ENCODE measurements at places on chromosomes 1 and 21.

DNA sequence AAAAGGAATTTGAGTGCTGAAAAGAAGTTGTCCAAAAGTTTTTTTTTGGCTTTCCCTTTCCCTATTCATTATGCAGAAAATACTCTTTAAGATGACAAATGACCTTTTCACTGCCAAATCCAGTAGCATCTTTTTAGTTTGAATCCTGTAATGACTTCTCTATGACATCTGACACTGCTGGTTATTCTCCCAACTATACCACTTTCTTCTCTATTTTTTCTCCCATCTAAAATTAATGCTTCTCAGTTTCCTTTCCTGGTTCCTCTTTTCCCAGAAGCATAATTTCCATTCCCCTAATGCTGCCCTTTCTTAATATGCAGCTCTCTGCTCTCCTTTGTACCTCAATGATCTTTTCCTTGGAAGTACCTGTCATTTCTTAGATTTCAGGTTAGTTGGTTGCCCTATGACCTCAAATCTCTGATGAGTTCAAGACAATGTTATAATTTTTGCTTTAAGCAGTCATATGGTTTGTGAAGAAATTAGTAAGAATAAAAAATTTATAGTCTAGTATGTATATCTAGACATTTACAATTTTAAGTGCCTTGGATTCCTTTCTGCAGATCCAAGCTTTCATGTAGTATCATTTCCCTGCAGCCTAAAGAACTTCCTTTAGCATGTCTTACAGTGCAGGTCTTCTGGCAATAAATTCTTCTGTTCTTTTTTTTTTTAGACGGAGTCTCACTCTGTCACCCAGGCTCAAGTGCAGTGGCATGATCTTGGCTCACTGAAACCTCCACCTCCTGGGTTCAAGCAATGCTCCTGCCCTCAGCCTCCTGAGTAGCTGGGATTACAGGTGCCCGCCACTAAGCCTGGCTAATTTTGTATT is 150.8 kb downstream of the CDC42BPA start:
- no peak for DNase-seq

DNA sequence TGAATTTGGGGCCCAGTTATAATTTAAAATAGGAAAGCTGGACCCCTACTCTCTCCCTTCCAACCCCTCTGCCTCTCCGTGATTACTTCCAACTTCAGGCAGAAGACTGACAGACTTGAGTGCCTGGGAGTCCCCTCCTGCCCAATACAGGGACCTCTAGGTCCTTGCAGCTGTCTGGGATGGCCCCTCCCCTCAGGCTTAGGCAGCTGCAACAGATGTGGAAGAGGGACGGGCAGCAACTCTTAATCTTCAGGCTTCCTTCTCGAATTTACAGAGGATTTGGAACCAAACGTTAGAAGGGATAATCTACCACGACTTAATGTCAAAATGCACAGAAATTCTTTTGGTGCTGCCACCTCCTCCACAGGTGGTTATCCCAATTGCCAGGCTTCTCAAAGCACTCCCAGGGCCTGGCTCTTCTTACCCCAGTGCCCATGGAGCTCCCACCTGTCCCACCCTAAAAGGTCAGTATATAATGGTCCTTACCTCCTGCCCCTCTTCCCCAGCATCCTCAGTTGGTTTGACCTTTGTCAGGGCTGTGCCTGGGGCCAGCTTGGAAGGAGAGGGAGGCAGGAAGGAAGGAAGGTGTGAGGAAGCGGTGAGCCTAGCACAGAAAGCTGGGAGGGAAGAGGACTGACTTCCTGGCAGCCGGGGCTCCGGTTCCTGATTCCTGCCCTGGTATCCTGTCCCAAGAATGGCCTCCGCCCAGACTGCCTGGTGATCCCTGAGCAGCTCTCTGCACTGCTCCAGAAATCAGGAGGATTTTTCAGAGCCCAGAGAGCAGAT is 2.8 kb downstream of the PEA15 start:
- no peak for DNase-seq

DNA sequence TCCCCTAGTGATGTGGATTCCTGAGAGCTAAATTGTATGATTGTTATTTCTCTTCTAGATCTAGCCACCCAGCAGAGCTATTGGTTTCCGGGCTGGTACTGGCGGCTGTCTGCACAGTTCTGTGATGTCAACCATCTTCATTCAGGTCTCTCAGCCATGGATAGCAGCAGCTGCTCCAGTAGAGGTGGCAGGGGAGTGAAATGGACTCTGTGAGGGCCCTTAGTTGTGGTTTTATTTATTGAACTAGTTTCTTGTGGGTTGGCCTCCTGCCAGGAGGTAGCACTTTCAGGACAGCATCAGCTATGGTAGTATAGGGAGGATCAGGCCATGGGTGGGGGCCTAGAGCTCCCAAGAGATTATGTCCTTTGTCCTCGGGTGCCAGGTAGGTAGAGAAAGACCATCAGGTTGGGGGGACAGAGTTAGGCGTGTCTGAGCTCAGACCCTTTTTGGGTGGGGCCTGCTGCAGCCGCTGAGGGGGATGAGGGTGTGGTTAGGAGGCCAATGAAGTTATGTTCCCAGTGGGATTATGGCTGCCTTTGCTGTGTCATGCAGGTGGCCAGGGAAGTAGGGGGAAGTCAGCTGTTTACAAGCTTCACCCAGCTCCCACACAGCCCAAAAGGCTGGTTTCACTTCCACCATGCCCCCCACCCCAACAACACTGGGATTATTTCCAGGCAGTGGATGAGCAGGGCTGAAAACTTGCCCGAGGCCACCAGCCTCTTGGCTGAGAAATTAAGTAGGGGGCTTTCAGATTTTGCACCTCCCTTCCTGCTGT is 55.1 kb upstream of the RGS4 start:
- no peak for DNase-seq

- DNase-seq = no peak
These were observed 77.9 kb upstream of the RUNX1 start for GRCh38 chr21:35127026-35127425.

GRCh38 chr1:35857830-35858229 is 25.2 kb upstream of the AGO1 start:
- DNase-seq = no peak

- no peak for DNase-seq
These were observed 342.8 kb downstream of the MATN1 start for GRCh38 chr1:30380625-30380984.

GRCh38 chr1:181640956-181641355 is 157.6 kb downstream of the CACNA1E start:
- DNase-seq = no peak

Data from GM12892 (cell line).